NCI-H2107 (cell line): ENCODE measurements at places on chromosomes 16 and 17.

- no peak for DNase-seq
These were observed 11.8 kb upstream of the SMPD3 start for GRCh38 chr16:68460067-68460466.

GRCh38 chr17:81666092-81666341, 388 bp downstream of the OXLD1 start:
- DNase-seq = no peak

DNA sequence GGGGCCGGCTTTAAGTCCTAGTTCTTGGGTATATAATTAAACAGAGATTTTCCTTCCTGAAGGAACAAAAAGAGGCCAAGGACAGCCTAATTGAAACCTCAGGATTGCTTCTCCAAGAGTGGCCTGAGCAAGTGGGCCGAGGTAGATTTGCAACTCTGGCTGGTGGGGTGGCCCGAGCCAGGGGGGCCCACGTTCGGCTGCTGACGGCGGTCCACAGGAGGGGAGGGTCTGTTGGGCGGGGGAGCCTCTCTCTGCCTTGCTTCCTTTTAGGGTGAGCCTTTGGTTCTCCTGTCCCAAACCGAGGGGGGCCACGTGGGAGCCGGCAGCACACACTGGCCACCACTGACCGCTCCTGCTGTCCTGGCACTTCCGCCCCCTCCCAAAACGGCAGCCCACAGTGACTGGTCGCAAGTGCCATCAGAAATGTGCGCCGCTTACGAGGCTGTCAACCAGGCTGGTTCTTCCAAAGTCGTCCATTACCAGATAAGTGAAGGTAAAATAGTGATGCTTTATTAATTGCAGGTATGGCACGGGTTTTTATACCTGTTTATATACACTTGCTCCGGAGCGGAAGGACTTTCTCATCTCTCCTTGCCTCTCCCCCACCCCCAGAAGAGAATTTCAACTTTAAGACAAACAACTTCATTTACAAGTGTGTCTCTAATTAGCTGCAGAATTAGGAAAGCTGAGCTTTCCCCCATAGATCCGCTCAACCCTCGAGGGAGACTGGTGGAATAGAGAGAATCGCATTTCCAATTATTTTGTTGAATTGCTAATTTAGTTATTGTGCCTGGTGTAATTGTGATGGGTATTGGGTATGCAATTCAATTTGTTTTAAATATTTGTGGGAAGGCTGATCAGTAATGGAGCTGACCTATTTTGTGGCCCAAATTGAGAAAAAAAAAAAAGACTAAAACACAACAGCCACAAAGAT, 117.8 kb downstream of the AATF start:
- DNase-seq = no peak

GRCh38 chr17:47792979-47793378, 28.6 kb downstream of the OSBPL7 start:
- DNase-seq = no peak

DNA sequence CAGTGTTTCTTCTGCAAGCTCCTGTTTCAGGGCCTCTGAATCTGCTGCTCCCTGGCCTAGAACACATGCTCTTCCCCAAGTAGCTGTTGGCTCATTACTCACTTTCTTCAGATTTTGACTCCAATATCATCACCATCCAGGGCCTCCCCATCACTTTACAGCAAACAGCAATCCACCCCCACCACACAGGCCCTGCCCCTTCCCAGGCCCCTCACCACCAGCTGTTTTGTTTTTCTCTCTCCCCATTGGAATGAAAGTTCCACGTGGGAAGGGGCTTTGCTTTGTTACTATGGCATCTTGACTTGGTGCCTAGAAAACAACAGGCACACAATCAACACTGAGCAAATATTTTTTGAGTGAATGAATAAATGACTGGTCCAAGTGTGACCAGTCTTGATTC, 4.0 kb downstream of the TMEM170A start:
- no peak for DNase-seq
